CD4-positive, alpha-beta T cell treated with Interleukin-6 for 4 hours (primary cell): ENCODE measurements at places on chromosomes 4 and X.

GRCh38 chr4:172666711-172667368, 501.8 kb upstream of the GALNT7 start:
- no peak for DNase-seq

- DNase-seq, result no peak
These were observed 18.8 kb upstream of the VSIG1 start for GRCh38 chrX:108025954-108026600.

- no peak for DNase-seq
These were observed 18.1 kb downstream of the CCSER1 start for GRCh38 chr4:90145319-90145718.

- no peak for DNase-seq
These were observed 172.5 kb upstream of the FMR1 start for GRCh38 chrX:147739196-147739595.

GRCh38 chrX:7574325-7574724, 268.6 kb upstream of the VCX start:
- no peak for DNase-seq

DNA sequence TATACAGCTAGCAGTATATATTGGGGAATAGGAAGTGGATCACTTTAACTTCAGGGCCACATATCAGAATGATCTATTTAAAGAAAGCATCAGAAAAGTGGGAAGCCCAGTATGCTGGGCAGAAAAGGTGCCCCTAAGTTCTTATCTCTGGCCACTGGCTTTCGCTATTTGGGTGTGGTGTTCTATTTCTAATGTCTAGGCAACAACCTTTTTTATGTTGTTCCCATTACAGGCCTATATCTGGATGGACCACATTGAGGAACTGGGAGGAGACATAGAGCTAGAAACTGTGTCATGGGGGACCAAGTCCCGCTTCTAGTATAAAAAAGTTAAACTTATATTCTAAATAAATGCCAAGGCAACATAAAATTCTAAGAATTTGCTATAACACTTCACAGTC, 935.6 kb downstream of the PDHA2 start:
- DNase-seq, result no peak

DNA sequence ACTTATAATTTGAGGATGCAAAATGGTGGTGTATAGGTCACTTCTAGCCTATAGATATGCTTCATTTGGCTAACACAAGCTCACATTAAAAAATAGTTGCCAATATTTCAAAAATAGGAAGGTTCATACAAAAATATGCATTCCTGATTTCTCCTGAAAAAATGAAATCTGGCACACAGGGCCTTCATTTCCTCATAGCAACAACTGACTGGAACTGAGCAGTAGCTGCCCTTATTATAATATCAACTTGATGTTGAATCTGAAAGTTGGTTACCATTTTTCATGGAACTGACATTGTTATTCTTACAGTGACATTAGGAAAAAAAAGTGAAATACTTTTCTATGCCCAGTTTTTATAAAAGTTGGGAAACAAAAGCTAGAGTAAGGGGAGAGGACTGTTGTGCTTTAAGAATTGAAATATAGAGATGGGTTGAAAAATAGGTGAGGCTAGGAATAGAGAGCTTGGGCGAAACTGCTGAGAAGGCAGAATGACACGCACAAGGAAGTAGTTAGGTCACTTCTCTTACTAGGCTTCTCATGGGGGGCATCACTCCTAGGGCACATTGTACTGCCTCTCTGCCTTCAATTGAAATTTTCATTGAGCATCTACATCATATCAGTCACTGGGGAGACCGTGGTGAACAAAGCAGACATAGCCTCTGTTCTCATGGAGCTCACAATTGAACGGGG, 43.1 kb upstream of the C1GALT1C1 start:
- no peak for DNase-seq

- DNase-seq, result no peak
These were observed 66.8 kb downstream of the SOWAHB start for GRCh38 chr4:76830964-76831703.
